ENCODE measurements at places on chromosomes 13 and 19.
A peak's percentile ranks its signal among the peaks of the same experiment; 100 is the strongest.

GRCh38 chr19:29245215-29245614 is 32.3 kb upstream of the UQCRFS1 start:
- DNase-seq, result no peak

DNA sequence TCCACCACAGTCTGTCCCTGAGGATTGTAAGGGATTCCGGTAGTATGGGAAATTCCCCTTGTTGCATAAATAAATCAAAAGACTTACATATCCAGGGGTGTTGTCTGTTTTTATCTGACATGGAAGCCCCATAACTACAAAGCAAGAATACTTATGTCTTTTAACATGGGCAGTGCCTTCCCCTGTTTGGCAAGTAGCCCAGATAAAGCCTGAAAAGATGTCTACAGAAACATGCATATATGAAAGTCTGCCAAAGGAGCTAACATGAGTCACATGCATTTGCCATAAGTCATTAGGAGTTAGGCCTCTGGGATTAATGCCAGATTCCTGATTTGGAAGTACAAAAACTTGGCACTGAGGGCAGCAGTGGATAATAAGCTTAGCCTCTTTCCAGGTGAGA is 62.1 kb downstream of the ZNF737 start:
- DNase-seq, result no peak

DNA sequence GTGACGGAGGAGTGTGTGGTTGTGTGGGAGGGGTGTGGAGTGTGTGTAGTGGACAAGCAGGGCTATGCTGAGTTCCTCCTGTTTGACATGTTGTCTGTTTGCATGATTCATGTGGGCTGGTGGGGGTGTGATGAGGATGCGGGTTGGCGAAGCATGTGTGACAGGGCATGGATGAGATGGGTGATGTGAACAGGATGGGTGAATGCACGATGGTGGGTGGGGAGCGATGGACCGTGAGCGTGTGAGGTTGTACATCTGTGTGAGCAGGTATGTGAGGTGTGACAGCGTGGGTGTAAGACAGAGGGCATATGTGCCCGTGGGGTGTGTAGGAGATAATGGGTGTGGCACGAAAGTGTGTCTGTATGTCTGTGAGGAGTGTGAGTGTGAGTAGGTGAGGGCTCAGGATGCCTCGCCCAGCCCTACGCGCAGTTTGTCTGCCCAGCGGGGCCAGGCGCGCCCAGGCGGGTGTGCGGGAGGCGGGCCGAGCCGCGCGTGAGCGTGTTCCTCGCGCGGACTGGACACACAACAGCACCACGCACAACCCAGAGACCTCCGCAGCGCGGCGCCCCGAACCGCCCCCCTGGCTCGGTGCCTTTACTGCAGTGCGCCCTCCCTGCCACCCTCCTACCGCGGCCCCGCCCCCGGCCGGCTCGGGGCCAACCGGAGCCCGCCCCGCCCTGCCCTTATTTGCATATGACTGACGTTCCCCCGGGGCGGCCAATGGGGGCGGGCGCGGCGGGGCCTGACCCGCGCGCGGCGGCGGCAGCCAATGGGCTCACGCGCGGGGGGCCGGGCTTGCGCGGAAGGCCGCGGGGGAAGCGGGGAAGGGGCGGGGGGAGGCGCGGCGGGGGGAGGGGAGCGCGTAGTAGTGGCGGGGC is 14.4 kb downstream of the CIC start:
- DNase-seq, result peak; percentile 99

GRCh38 chr19:1678073-1678472 is 25.7 kb upstream of the TCF3 start:
- DNase-seq, result no peak

DNA sequence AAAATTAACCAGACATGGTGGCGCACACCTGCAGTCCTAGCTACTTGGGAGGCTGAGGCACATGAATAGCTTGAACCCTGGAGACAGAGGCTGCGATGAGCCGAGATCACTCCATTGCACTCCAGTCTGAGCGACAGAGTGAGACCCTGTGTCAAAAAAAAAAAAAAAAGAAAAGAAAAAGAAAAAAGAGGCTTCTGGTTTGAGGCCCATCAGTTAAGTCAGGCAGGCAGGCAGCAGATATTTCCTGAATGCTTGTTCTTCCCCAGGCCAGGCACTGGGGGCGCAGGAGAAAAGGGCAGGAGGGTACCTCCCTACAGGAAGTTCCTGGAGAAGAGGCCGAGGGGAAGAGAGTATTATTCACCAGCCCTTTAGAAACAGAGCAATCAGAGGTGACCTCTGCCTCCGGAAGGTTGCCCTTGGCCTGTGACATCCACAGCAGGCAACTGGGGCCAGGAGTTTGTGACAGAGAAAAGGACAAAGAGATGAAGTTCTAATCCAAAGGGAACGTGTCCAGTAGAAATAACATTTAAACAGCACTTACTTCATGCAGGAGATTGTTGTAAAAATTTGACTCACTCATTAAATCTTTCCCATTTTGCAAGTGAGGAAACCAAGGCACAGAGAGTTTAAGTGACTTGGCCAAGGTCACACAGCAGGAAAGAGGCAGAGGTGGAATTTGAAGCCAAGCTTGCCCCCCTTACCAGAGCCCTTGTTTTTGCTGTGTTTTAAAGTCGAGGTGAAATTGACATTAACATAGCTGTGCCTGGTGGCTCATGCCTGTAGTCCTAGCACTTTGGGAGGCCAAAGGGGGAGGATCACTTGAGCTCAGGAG is 4.3 kb upstream of the RLN3 start:
- DNase-seq, result peak; percentile 81

DNA sequence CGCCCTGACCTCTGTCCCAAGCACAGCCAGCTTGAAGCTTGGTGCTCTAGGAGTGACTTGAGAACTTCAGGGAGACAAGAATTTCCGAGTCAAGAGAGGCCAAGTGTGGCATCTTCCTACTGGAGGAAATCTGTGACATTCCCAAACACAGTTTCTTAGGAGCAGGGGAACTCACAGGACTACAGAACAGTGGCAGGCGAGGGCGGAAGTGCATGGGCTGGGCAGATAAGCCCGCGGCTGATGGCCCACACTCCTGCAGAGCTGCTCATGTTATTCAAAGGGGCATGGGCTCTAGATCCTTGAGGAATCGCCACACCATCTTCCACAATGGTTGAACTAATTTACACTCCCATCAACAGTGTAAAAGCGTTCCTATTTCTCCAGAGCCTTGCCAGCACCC is 168.8 kb downstream of the KATNAL1 start:
- no peak for DNase-seq

Data from right cardiac atrium (tissue), 5 donors.